ENCODE measurements at places on chromosomes 16 and 17. TPM values are rescaled to one million over a fixed set of nuclear protein-coding genes. Genes with fewer than 3 reads are reported as not detected.

The IGSF6 gene
- total RNA-seq = not detected

The GTF3C1 gene
- 141 TPM for total RNA-seq

The TBC1D16 gene
- 104 TPM for total RNA-seq

The CAVIN1 gene
- total RNA-seq = 33.3 TPM

DNA sequence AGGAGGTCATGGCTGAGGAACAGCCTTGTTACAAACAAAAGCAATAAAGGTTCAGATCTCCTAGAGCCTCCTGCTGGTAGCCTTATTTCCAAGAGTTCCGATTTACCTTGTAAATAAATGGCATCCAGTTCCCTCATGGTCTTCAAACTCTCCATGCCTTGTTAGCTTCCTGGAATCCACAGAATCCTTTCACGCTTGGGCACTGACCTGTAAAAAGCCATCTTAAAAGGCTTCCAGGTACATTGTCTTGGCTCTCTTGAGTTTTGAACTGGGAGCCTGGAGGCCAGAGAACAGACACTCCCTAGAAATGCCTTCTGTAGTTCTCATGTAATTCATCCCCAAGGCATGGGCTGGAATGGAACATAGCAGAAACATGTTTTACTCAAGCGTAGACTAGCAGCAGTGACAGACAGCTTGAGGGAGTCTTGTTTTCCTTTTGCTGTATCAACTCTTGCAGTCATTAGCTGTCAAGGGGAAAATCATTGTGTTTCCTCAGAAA, 207.9 kb downstream of the SNX29 start:
- no peak for DNase-seq
- H3K4me1 ChIP-seq = peaks cover 12% of the 10 kb centered on the region
- H3K27me3 ChIP-seq = no peaks in the 10 kb centered on the region

GRCh38 chr17:36999471-36999870, 50.7 kb downstream of the AATF start:
- H3K4me3 ChIP-seq = no peak overlapping the region
- H3K27ac ChIP-seq = no peak overlapping the region
- no peaks in the 10 kb centered on the region for H3K4me1 ChIP-seq
- H3K36me3 ChIP-seq = peaks cover 41% of the 10 kb centered on the region

GRCh38 chr17:76345377-76345974, 8.2 kb downstream of the PRPSAP1 start:
- no peak for DNase-seq
- H3K27me3 ChIP-seq = no peaks in the 10 kb centered on the region
- no peaks in the 10 kb centered on the region for H3K4me1 ChIP-seq

DNA sequence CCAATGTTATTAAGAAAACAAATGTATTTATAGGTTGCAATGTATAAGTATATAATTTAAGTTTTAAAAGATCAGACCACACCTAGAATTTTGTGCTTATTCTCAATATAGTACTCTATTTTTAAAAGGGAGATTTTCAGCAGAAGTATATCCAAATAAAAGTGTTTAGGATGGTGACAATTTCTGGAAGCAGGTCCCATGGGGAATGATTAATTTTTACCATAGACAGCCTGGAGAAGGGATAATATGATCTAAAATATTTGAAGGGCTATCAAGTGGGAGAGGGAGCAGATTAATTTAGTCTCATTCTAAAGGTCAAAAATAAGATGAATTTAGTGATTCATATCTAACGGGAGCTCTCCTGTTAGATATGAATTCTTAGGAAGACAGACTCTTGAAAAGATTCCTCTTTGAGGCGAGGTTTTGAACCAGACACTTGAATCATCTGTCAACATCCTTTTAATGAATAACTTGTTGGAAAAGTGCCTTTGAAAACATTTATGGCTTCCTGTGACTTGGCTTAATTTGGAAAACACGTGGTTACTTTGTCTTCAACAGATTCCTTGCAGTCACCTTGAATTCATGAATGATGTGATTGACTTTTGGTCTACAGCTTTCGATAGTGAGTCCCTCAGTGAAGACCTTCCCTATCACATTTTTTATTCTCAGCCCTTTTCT, 29.3 kb upstream of the SMIM36 start:
- no peaks in the 10 kb centered on the region for H3K4me1 ChIP-seq
- no peak overlapping the region for H3K4me3 ChIP-seq
- H3K36me3 ChIP-seq = no peaks in the 10 kb centered on the region

- no peak overlapping the region for H3K27ac ChIP-seq
- H3K36me3 ChIP-seq = peaks cover 12% of the 10 kb centered on the region
- H3K4me1 ChIP-seq = peaks cover 9% of the 10 kb centered on the region
Observed at GRCh38 chr16:4260360-4260759, 12.5 kb downstream of the TFAP4 start.

- DNase-seq = no peak
- H3K27ac ChIP-seq = no peak overlapping the region
- peaks cover 48% of the 10 kb centered on the region for H3K4me1 ChIP-seq
Observed at GRCh38 chr16:73031155-73031866, 16.6 kb downstream of the ZFHX3 start.

GRCh38 chr17:77899498-77899897, 59.0 kb upstream of the TNRC6C start:
- H3K4me3 ChIP-seq = no peak overlapping the region
- DNase-seq = no peak
- no peaks in the 10 kb centered on the region for H3K27me3 ChIP-seq
- H3K4me1 ChIP-seq = no peaks in the 10 kb centered on the region
- H3K27ac ChIP-seq = no peak overlapping the region
- no peaks in the 10 kb centered on the region for H3K36me3 ChIP-seq

GRCh38 chr17:58300336-58300735, 19.6 kb upstream of the MPO start:
- peaks cover 13% of the 10 kb centered on the region for H3K4me1 ChIP-seq
- H3K4me3 ChIP-seq = no peak overlapping the region
- H3K27me3 ChIP-seq = no peaks in the 10 kb centered on the region
- H3K36me3 ChIP-seq = no peaks in the 10 kb centered on the region
- no peak for DNase-seq

- DNase-seq = no peak
- H3K27ac ChIP-seq = no peak overlapping the region
- H3K4me1 ChIP-seq = no peaks in the 10 kb centered on the region
- peaks cover 3% of the 10 kb centered on the region for H3K27me3 ChIP-seq
Observed at GRCh38 chr17:42526031-42526444, 10.0 kb upstream of the NAGLU start.

- H3K4me3 ChIP-seq = no peak overlapping the region
- DNase-seq = no peak
- H3K27ac ChIP-seq = no peak overlapping the region
- peaks cover 9% of the 10 kb centered on the region for H3K4me1 ChIP-seq
Observed at GRCh38 chr17:40872416-40872815, 5.4 kb upstream of the KRT12 start.

GRCh38 chr17:8231701-8232100, 16.2 kb downstream of the CTC1 start:
- peaks cover 6% of the 10 kb centered on the region for H3K4me1 ChIP-seq
- H3K27ac ChIP-seq = no peak overlapping the region
- DNase-seq = no peak
- H3K4me3 ChIP-seq = no peak overlapping the region
- H3K36me3 ChIP-seq = peaks cover 27% of the 10 kb centered on the region

DNA sequence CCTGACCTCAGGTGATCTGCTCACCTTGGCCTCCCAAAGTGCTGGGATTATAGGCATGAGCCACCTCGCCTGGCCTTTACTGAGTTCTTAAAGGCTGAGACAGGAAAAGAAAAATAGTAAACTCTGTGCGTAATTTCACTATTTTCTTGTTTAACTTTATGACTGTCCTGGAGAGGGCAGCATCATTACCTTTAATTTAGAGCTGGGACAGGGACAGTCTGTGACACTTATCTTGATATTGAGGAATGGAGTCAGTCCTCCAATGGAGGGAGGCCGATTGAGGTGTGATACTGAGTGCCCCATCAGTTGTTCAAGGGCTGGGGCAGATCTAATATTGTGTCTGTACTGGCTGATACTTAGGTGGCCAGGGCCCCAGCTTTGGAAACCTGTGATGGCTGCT, 21.5 kb upstream of the SPN start:
- no peaks in the 10 kb centered on the region for H3K36me3 ChIP-seq
- DNase-seq = no peak
- H3K27me3 ChIP-seq = no peaks in the 10 kb centered on the region

DNA sequence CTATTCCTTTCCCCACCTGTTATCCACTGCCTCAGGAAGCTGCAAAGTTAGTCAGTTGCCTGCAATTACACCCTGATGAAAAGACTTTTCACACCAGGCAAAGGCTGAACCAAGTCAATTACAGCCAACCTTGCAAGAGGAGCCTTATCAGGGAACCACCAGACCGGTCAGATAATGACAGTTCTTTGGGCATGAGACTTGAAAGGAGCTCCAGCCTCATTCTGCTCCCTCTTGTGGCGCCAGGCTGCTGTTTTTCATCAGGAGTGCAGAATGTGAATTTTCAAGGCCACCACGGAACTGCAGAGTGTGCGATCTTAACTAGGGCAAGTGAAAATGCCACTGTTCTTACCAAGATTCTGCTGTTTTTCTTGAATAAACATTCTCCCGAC, 22.5 kb downstream of the DNAI2 start:
- no peaks in the 10 kb centered on the region for H3K36me3 ChIP-seq
- H3K27ac ChIP-seq = no peak overlapping the region
- H3K4me1 ChIP-seq = no peaks in the 10 kb centered on the region
- DNase-seq = peak; percentile 81
- H3K4me3 ChIP-seq = no peak overlapping the region

DNA sequence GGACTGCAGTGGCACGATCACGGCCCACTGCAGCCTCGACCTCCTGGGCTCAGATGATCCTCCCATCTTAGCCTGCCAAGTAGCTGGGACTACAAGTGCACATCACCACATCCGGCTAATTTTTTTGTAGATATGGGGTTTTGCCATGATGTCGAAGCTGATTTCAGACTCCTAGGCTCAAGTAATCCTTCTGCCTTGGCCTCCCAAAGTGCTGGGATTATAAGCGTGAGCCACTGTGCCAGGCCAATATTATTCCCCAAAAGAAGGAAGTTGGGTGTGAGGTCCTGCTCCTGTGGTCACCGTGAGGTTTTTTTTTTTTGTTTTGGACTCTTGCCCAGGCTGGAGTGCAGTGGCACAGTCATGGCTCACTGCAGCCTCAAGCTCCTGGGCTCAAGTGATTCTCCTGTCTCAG, 1.5 kb downstream of the AMZ2 start:
- peaks cover 6% of the 10 kb centered on the region for H3K36me3 ChIP-seq
- no peak overlapping the region for H3K27ac ChIP-seq
- H3K27me3 ChIP-seq = no peaks in the 10 kb centered on the region
- DNase-seq = no peak

GRCh38 chr16:48277158-48277557, 29.8 kb upstream of the ABCC11 start:
- H3K27me3 ChIP-seq = no peaks in the 10 kb centered on the region
- no peaks in the 10 kb centered on the region for H3K36me3 ChIP-seq
- H3K27ac ChIP-seq = no peak overlapping the region
- no peak for DNase-seq

DNA sequence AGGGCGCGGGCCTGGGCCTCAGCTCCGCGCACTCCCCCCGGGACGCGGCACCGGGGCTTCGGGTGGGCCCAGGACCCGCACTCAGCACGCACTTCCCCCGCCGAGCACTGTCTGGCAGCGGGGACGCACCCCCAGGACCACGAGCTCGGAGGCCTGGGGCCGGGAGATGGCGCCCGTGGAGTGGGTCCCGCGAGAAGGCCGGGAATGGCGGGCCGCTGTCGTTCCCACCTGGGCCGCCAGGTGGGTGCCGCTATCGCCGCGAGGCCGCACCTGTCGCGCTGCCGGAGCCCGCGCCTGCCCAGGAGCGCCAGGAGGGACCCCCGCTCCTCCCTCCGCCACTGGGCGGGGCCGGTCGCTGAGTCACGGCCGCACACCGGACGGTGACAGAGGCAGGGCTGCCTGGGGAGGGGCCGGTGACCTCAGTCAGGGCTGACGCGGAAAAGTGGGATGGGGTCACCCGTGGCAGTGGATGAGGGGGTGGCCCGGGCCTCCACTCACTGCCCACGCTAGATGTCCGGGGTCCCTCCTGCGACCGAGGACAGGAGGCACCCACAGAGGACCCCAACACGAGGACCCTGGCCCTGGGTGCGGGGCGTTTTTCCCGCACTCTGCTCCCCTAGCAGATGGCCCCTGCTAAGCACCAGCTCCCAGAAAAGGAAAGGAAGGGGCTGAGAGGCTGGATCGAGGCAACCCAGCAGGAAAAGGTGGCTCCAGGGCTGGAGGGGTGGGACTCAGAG, 6.9 kb upstream of the ACTG1 start:
- no peaks in the 10 kb centered on the region for H3K36me3 ChIP-seq
- H3K27ac ChIP-seq = no peak overlapping the region
- DNase-seq = peak; percentile 78

DNA sequence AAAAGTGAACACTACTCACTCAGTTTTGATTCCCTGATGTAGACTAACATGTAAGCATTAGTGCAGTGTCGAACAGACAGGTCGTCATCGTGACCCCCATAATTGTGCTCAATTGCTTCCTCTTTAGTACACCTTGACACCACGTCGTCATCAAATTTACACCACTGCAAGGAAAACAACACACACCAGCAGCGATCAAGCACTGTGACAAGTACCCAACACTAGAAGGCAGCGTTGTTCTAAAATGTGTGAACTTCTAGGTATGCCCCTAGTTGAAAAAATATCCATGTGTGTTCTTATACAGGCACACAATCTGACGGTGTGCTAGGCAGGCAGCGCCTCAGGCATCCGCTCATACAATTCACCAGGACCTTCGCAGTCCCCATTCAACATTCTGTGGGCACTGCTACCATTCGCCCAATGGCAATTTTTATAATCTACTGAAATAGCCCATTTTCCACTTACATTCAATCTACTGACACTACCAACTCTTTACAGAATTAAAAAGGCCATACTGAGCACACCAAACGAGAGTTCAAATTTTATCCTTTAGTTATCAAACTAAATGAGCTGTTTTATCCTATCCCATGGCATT, 23.1 kb downstream of the LITAFD start:
- H3K27ac ChIP-seq = 0 out of 2 replicates have a peak overlapping the region, but pooled peaks have one; percentile 43
- H3K36me3 ChIP-seq = peaks cover 73% of the 10 kb centered on the region
- DNase-seq = peak; percentile 57
- no peaks in the 10 kb centered on the region for H3K4me1 ChIP-seq
- no peaks in the 10 kb centered on the region for H3K27me3 ChIP-seq

All from GM23338 (cell line).